ENCODE measurements at places on chromosomes 5 and 9.
A peak's percentile ranks its signal among the peaks of the same experiment; 100 is the strongest.

DNA sequence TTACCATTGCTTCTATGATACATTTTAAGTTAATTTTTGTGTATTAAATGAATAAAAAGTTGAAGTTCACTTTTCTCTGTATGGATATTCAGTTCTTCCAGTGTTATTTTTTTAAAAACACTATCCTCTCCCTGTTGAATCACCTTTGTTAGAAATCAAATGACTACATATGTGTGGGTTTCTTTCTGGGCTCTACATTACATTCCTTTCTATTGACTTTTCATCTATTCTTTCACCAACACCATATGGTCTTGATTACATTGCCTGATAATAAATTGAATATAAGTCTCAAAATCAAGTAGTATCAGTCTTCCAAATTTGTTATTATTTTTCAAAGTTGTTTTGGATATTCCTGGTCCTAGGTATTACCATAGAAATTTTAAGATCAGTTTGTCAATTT lies 7.3 kb upstream of the RASEF start:
- no peak for DNase-seq

- no peak for DNase-seq
These were observed 329.5 kb upstream of the PUM3 start for GRCh38 chr9:3173374-3173773.

- DNase-seq = no peak
These were observed 135.6 kb downstream of the ZNF354C start for GRCh38 chr5:179195561-179196404.

- no peak for DNase-seq
These were observed 9.0 kb upstream of the NSD1 start for GRCh38 chr5:177124486-177124991.

DNA sequence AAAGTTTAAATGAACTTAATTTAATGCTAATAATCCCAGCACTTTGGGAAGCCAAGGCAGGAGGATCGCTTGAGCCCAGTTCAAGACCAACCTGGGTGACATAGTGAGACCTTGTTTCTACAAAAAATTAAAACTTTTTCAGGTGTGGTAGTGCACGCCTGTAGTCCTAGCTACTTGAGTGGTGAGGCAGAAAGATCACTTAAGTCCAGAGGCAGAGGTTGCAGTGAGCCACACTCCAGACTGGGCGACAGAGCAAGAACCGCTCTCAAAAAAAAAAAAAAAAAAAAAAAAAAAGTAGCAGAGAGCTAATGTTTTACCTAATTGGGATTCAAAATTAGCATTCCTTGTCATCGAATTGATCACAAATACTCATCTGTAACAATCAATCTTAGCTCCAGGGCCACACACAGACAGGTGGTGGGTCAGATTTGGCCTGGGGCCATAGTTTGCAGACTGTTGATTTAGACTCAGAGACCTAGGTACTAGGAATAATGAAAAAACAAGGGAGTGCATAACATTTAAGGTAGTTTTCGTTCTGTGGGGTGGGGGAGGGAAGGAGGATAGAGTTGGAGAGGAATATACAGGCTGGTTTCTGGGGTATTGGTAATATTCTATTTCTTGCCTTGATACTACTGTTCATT lies 21.4 kb downstream of the HSDL2 start:
- no peak for DNase-seq

GRCh38 chr9:109110329-109111021 lies 9.3 kb downstream of the TMEM245 start:
- DNase-seq = peak; percentile 56

DNA sequence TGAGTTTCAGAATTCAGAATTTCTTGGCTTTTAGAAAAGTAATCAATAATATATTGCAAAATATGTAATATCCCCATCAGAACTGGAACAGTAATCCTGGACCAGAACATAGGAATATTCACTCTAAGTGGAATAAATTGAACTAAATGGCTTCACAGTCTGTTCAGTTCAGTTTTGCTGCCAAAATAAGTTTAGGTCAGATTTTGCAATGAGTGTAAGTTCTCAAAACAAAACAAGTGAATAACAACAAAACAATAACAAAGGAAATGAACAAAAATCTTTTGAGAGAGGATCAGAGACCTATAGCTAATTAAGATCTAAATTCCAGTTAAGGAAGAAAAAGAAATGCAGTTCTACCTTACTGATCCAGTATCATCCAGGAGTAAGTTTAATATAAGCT lies 9.3 kb downstream of the PTGER4 start:
- DNase-seq = no peak

DNA sequence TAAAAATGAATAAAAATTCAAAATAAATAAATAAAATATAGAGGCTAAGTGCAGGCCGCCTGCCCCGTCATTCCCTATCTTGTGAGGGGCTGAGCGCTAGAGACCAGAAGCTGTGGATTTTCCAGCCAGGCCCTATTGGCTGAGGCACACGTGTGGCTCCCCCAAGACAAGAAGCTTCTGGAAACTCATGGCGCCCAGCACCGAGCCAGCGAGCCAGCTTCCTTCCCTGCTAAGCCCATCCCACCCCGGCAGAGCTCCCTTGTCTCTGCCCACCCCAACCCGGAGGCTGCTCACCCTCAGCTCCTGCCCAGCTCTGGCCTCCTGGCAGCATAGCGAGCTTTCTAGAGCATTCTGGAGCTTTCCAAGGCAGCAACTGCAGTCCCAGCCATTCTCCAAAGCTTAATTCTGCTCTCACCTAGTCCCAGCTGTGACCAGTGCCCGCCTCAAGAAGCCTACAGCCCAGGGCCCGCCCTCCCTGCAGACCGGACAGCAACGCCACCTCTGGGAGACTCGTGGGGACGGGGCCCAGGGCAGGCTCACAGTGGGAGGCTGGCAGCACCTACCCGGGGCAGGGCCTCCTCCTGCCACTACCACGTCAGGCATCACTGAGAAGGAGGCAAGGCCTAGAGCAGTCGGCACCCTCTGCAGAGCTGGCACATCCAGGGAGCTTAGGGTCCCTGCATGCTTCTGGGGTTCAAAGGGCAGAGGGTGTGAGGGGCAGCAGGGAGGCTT lies 23.2 kb upstream of the TMEM250 start:
- no peak for DNase-seq

GRCh38 chr5:10663489-10664179 lies 97.4 kb downstream of the DAP start:
- DNase-seq = no peak

GRCh38 chr5:95835682-95836385 lies 13.3 kb upstream of the GLRX start:
- peak; percentile 61 for DNase-seq

DNA sequence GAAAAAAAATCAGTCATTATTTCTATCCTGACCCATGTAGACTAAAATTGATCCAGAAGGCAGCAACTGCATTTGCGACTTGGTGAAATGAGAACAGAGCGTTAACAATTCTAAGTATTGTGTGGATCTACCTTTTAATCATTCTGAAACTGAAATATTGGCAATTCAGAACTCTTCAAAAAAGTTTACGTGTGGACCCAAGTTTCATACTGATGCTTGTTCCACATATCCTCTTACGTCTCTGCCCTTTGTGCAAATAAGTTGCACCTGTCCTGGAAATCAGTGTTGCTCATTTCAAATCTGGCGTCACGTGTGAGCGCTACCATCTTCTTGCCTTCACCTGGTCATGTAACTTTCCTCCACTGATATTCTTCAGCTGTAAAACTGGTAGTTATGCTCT lies 74.7 kb downstream of the NTRK2 start:
- DNase-seq = no peak

DNA sequence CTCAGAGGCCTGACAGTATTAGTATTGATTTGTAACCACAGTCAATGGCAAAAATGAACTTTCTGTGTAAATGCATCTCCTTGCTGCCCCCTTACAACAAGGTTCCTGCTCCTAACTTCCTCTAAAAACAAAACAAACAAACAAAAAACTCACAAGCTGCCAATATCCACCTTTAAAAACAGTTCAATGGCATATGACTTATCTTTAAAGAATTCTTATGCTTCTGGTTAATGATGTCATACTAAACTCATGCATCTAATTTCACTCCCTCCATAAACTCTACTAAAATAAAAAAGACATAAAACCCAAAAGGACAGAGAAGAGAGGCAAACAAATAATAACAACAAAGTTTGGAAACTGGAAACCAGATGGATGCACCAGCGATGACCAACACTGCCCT lies 9.0 kb upstream of the OR1N1 start:
- no peak for DNase-seq

- DNase-seq = no peak
These were observed 490 bp downstream of the ICE1 start for GRCh38 chr5:5422819-5423515.

DNA sequence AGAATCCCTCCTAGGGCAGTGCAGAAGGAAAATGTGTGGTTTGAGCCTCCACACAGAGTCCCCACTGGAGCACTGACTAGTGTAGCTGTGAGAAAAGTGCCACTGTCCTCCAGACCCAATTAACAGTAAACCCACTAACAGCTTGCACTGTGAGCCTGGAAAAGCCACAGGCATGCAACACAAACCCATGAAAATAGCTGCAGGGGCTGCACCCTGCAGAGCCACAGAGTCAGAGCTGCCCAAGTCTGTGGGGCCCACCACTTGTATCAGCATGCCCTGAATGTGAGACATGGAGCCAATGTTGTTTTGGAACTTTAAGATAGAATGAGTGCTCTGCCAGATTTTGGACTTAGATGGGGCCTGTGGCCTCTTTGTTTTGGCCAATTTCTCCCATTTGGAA lies 119.8 kb upstream of the CDH9 start:
- no peak for DNase-seq

DNA sequence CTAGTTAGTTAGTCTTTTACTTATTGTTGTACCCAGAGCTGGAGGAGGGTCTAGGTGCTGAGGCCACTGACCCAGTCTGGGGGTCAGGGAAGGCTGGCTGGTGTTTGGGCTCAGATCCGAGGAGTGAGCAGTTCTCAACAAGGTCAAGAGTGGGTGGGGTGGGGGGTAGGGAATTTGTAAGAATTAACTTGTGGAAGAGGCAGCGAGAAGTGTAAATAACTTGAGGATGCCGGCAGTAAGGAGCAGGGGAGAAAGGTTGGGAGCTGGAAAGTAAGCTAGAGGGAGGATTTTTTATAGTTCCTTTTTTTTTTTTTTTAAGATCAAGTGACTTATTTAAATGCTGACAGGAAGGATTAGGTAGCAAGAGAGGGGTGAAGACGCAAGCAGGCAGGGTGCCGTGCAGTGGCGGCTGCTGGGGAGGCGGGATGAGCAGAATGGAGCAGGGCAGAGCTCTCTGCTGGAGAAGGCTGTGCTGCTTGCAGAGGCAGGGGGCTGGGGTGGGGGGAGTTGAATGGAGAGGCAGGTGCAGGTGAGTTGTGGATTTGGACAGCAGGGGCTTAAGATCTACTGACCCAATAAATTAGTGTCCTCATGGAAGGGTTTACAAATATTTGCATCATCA lies 35.3 kb upstream of the SMIM32 start:
- no peak for DNase-seq

- no peak for DNase-seq
These were observed 279.1 kb downstream of the MAST4 start for GRCh38 chr5:66875315-66875714.

DNA sequence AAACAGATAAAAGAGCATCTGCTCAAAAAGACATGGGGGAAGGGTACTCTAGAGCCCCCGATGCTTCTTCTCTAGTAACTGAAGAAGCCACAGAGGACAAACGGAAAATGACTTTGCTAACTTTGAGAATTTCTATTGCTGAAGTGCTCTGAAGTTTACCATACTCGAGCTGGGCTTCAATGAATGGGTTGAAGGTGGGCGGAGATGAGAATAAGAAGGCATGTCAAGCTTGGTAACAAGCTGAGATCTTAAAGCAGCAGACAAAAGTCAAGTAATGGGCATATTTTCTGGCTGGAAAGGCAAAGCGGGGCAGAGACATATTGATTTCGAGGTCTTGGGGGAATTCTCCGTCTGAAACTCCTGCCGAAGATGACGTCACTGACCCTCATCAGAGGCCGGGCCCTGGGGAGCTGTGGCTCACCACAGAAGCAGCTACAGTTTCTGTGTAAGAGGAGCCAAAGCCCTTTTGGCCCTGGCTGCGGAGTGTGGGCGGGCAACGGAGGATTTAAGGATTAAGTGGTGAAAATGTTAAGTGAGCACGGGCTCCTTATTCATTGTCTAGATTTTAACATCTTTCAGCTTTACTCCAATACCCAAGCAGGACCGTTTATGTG lies 115.8 kb upstream of the SLIT3 start:
- DNase-seq = no peak

DNA sequence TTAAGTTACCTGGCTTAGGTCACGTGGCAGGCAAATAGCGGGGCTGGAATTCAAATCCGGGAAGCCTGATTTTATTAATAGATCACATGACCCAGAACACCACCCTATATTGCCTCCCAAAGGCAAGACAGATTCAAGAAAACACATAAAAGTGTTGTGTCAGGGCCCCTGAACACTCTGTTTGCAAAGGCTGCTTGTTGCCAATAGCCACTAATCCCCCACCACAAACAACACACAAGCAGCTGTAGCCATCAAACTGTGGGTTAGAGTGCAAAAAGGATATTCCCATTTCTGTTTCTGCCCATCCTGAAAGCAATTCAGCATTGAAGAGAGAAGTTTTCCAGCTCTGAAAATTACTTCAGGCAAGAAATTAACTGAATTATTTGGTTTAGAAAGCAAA lies 358.9 kb upstream of the RFX3 start:
- DNase-seq = no peak

GRCh38 chr9:38058452-38059232 lies 10.4 kb downstream of the SHB start:
- DNase-seq = no peak

DNA sequence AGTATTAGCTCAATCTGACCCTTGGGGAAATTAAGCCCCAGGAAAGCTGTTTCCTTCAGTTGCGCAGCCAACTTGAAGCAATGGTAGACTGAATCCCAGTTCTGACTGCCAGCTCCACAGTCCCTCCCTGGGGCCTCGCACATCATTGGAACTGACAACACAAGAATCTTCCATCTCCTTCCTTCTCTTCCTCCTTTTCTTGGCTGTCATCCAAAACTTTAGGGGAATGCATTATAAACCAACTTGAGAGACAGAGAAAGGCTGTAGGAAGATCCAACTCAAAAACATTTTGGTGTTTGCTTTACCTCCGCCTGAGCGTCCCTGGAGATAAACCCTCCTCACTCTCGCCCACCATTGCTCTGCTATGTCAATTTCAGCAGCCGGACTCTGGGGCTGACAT lies 16.6 kb downstream of the KCNIP1 start:
- DNase-seq = no peak

DNA sequence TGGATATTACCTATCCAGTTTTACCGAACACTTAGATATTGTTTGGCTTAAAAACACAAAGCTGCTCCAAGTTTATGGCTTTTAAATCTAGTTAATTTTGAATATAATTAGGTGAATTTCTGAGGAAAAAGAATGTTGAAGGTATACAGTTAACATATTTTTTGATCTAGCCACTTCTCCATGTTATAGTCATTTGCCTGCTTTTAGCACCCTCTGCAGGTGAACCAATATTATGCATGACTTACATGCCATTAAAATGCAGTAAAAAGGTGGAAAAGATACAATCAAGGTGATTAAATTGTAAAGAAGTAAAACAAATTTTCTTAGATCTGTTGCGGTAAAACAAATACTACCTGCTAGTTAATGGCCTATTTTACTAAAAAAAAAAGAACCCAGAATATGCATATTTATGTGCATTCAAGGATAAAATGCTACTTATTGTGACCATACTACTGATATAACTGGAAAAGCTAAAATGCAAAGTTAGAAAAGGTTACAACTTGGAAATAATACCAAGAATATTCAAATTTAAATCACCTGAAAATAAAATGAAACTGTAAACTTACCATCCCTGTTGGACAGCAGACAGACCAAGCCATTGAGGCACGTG lies 132.1 kb downstream of the AP3B1 start:
- peak; percentile 7 for DNase-seq
